ENCODE measurements at places on chromosomes 7 and 10. TPM values are rescaled to one million over a fixed set of nuclear protein-coding genes. Genes with fewer than 3 reads are reported as not detected.

- no peak for DNase-seq
Measured at GRCh38 chr10:110395350-110396283, 90.9 kb upstream of the SMNDC1 start.

DNA sequence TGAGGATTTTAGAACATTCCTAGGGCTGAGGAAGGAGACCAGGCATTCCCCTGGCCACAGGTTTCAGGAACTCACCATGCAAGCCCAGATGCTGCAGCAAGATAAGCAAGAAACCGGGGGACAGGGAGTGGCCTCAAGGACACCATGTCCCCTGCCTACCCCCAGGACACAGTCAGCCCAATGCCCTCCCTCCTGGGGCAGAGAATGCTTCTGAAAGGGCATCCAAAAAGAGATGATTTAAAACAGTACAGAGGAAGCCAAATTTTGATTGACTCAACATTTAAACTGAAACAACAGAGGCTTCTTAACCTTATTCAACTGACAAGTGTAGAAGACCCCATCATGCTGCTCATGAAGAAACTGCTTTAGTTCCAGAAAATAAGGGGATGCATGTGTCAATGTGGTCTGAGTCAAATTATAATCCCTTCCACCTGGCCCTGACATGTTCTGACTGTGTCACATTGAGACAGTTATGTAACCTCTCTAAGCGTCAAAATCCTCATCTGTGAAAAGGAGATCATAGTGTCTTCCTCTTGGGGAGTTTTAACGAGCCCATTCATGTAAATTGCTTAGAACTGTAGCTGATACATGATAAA, 60.0 kb downstream of the ICA1 start:
- no peak for DNase-seq

DNA sequence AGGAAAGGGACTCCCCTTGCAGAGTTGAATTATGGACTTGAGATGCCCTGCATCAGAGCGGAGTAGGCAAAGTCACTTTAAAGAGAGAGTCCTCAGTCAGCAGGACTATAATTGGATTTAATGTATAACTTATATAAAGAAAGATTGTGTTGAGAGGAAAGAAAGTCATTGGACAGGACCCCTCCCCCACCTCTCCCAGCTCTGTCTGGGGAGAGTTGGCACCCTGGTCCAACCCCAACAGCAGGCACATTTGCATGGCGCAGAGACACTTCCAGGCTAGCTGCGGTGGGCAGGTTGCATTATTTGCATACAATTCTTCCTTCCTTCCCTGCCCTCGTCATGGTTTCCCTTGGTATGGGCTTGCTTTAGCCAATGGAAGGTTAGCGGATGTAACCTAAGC, 46.1 kb upstream of the NPTX2 start:
- no peak for DNase-seq

Gene PON1
- not detected for total RNA-seq

All from sigmoid colon (tissue), 7 donors.